ENCODE measurements at places on chromosomes 1 and 21.

DNA sequence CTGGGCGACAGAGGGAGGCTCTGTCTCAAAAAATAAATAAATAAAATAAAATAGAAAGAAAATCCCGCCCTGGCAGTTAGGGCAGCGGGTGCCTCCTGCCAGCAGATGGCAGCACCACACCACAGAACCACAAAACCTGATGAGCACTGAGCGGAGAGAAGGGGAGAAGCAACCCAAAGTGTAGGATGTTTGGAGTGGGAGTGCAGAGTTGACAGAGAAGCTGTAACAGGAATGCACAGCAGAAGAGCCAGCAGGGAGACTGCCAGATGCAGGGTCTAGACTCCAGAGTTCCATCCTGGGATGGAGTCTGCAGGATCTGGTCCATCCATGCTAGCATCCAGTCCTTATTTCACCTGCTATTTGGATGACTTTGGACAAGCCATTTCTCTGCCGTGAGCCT, 29.7 kb upstream of the KIRREL1 start:
- peak; percentile 67 for DNase-seq

- DNase-seq, result no peak
Measured at GRCh38 chr1:7842517-7842916, 10.3 kb downstream of the UTS2 start.

- peak; percentile 43 for DNase-seq
Measured at GRCh38 chr1:2641381-2642130, 8.7 kb upstream of the MMEL1 start.

- no peak for DNase-seq
Measured at GRCh38 chr1:67110352-67110751, 24.4 kb downstream of the C1orf141 start.

DNA sequence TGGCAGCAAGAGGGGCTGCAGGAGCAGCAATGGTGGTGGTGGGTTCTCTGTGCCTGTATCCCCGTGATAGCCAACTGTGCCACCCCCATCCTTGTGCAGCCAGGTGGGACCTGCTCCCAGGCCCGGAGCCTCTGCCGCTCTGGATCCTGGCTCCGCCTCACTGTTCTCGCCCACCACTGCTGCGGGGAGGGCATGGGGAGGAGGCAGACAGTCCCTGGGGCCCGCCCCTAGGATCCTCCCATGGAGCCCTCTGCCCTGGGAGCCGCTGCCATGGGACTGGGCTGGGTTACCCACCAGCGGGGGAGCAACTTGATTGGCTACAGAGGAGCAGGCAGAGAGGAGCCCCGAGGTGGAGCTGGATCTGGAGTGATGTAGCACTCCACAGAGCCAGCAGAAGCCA, 31.6 kb downstream of the CD1D start:
- DNase-seq, result no peak

GRCh38 chr1:28428012-28428411, 58.5 kb downstream of the PHACTR4 start:
- DNase-seq, result no peak

DNA sequence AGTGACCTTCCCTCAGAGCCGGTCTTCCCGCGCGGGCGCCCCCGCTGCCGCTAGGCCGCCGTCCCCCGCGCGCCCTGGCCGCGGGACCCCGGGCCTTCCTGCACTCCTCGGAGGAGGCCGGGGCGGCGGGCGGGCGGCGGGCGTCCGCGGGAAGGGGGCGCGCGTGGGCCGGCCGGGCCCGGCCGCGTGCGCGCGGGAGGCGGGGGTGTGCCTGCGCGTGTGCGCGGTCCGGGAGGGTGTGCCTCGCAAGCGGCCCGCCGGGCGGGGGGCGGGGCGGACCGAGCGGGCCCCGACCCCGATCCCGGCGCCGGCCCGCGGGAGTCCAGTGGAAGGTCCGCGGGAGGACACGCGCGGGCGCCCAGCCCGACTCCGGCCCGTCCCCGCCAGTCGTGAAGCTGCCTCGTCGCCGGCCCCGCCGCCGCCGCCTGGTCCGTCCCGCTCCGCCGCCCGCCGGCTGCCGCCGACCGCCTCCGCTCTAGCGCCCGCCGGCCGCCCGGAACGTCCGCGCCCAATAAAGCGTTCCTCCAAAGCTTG, 438 bp downstream of the MRPS6 start:
- DNase-seq, result peak; percentile 68

DNA sequence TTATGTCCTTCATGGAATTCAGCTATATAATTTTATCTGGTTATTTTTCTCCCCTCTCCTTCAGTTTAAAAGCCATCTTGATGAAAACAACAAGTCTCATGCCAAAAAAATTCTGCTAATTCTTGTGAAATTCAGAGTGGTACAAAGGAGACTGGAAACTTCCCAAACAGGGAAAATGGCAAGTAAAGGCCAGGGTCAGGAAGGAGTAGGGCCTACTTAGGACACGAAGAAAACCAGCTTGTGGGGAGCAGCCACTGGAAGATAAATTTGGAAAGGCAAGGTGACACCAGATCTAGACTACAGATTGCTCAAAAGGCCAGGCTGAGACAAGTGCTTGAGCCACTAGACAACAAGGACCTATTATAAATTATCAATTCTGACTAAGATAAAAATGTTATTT, 6.4 kb downstream of the TSTD1 start:
- DNase-seq, result no peak

- DNase-seq, result no peak
Measured at GRCh38 chr1:217953330-217953729, 322.2 kb downstream of the SPATA17 start.

DNA sequence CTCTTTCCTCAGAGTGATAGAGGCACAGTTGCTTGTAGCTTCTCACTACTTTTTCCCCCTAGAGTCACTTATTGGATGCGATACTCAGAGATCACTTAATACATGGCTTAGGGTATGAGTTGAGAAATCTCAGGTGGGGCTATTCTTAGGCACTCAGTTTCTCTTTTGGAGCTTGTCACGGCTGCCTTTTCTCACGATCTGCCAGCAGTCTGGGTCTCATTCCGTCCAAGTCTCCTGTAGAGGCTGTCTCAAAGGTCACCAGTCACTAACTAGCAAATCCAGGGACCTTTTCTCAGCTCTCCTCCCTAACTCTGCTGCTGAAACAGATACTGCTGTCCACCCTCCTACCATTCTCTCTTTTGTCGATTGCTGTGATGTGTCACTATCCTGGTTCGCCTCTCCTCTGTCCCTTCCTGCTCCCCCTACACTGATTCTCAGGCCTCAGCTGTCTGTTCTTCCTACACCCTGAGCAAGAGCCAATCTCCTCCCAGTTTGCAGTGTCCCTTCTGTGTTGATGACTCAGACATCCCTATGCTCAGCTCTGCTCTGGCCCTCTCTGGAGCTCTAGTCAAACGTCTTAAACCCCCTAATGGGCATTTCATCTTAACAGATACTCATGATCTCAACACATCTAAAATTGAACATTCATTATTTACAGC, 12.4 kb downstream of the ATP1A2 start:
- DNase-seq, result no peak

DNA sequence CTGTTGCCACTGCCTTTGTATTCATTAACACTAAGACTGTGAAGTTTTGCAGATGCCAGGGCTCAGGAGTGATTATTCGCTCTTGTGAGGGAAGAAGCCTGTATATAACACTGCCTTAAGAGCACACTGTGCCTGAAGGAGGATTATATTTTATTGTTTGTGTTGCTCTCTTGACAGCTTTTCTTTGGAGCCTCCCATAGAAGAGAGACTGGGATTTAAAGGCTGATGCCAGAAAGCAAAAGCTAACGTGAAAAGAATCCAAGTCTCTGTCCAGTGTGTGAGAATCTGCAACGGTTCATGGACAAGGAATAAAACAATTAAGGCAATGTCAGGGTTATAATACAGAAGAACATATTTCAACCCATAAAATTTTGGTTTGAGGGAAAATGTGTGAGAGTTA, 316.8 kb downstream of the NFIA start:
- DNase-seq, result no peak

DNA sequence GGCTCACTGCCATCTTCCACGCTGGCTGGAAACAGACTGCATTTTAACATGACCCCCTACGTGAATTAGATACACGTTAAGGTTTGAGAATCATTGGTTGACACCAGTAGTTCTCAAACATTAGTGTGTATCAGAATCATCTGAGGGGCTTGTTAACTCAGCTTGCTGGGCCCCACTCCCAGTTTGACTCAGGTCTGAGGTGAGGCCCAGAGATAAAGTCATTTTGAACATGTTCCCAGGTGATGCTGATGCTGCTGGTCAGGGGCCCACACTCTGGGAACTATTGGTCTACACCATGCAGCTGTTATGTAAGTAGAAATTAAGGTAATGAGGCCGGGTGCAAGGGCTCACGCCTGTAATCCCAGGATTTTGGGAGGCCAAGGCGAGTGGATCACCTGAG, 1.3 kb downstream of the LSM10 start:
- no peak for DNase-seq

DNA sequence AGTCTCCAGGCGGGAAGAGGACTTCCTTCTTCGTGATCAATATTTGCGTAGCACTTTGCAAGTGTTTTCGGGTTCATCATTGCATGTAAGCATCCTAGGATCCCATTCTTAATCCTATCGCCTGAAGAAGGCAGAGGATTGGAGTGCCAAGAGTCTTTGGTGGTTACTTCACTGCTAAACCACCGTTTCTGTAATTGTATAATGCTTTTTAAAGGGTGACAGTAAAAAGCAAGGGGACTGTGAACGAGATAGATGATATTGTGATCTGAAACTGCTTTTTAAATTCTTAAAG, 345 bp upstream of the ALDH9A1 start:
- DNase-seq, result no peak

DNA sequence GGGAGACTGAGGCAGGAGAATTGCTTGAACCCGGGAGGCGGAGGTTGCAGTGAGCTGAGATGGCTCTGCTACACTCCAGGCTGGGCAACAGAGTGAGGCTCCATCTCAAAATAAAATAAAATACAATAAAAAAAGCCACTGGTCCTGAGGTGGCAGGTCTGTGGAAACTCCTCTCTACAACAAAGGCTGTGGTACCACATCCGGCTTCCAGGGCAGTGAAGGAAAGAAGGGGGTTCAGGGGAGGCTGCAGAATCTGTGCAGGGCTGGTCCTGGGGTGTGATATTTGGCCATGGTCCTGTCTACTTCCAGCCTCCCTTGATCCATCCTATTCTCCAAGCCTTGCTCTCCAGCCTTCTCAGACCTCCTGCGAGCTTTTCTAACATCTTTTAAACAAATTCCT, 731 bp upstream of the ZNF683 start:
- DNase-seq, result no peak

- no peak for DNase-seq
Measured at GRCh38 chr21:36835383-36835795, 131.1 kb downstream of the HLCS start.

DNA sequence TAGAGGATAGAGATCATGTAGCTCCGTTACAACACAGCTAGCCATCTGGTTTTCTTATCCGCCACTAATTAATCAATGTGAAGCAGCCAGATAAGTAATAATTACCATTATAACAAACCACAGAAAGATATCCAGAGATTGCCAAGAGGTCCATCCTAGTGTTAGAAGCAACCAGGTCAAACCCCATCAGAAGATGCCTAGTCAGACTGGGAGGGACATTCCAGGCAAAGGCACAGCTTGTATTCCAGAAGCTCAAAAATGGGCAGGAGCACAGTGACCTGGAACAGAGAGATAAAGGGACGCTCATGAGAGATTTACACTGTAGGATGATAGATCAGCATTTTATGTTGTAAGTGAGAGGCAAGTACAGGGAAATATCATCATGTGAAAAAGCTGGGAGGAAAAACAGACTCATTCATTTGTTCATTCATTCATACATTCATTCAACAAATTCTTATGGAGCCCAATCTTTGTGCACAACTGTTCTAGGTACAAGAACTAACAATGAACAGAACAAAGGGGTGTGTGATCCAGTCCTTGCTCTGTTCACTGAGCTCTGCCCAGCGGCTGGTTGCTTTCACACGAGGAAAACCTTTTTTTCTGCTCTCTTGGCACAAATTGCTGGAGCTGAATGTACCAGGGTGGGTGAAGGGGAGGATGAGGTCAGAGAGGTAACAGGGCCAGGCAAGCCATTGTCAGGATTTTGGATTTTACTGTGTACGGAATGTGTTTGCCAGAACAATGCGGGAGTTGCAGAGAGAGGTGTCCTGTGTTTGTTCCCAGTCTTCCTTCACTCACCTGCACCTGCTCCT, 240.8 kb upstream of the FGGY start:
- no peak for DNase-seq

- no peak for DNase-seq
Measured at GRCh38 chr1:112744009-112744578, 29.0 kb upstream of the PPM1J start.

DNA sequence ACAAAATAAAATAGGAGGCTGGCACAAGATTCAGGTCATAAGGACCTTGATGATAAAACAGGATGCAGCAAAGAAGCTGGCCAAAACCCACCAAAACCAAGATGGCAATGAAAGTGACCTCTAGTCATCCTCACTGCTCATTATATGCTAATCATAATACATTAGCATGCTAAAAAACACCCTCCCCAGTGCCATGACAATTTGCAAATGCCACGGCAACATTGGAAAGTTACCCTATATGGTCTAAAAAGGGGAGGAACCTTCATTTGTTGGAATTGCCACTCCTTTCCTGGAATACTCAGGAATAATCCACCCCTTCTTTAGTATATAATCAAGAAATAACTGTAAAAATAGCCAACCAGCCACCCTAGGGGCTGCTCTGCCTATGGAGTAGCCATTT, 108.8 kb upstream of the GRIK1 start:
- no peak for DNase-seq

GRCh38 chr1:91750398-91750996, 135.5 kb downstream of the TGFBR3 start:
- no peak for DNase-seq

GRCh38 chr21:45982758-45983648, 1.4 kb downstream of the COL6A1 start:
- peak; percentile 55 for DNase-seq

Data from right lobe of liver (tissue), 6 donors.